Thoracic aorta (tissue), 2 donors: ENCODE measurements at places on chromosomes 7 and 10. TPM values are rescaled to one million over a fixed set of nuclear protein-coding genes. Genes with fewer than 3 reads are reported as not detected.

DNA sequence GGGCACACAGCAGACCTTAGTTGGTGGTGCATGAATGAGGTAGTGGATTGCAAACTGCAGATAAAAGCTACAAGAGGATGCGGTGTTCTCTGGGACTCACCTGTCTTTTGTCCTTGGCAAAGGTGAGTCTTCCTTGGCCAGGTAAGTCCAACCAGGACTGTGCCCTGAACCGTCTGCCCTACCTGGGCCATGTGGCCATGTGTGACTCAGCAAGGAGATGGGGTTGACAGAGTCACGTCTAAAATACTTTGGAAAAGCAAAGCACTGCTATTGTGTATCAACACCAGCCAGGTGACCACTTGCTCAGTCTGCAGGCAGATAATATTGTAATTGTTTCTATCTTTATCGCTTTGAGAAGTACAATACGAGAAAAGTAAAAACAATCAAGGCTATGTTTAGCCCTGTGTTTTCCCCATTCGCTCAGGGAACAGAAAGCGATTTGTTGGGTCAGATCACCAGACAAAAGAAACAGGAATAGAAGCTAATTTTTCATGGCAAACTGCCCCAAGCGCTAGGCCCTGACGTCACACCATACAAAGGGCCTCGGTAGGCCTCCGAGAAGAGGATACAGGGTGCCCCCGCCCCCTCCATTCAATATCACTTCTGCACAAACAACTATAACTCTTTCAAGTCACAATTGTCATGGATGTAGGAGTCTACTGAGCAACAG, 57.3 kb downstream of the FAM53B start:
- DNase-seq, result no peak

DNA sequence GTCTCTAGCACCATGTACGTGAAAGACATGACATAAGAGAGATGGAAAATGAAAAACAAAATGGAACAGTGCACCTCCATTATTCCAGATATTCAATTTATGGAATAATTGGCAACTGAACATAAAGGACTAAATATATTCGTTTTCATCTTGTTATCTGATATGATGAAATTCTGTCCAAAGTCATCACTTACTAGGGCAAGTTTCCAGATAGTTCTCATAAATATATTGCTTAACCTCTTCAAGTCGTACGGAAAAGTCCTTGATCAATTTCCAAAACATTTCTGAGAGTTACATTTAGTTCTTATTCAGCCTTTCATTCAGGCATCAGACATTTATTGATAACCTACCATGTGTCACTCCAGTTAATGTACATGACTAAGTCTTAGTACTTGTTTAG, 185.2 kb downstream of the HGF start:
- no peak for DNase-seq

GRCh38 chr10:11003679-11004078, 14.0 kb upstream of the CELF2 start:
- DNase-seq, result no peak

The IGFBP1 gene
- not detected for total RNA-seq

The CHST12 gene
- total RNA-seq, result 18.7 TPM

The TRPV6 gene
- total RNA-seq, result not detected

The STAG3 gene
- total RNA-seq, result 0.95 TPM

The FXYD4 gene
- not detected for total RNA-seq

DNA sequence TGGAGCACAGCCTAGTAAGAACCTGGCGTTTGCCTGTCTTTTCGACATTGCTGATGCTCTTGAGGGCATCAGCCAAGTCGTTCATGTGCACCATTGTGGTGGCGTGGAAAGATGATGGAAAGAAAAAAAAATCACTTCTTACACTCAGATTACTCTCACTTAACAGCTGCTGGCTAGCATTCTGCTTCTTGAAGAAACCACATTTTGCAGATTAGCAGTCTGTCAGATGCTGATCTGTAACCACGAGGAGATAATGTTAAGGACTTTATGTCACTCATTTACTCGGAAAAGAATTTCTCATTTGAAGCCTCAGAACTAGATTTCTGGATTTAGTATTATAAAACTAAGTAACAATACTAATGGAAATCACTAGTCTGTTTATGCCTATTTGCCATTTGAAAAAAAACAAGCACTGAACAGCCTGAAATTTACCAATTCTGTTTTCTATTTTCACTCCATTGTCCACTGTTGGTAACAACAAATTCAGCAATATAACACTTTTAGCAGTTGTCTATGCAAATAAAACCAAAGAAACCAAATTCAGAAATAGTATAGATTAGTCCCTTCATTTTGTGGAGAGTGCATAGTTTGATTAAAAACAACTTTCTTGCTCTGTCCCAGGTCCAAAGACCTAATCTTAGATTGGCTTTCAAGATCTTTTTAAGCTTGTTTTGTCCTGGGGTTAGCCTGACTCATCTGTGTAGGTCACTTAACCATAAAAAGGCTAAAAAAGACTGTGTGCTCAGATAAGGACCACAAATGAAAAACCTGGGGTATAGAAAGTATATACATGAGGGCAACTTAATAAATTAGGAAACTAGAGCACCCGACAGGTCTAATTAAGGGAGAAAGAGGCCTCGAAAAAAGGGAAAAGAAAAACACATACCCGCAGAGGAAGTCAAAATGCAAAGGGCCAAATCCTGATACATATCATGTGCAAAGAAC, 67.5 kb downstream of the NT5C2 start:
- DNase-seq, result no peak

The LRRC18 gene
- not detected for total RNA-seq

- DNase-seq, result no peak
Observed at GRCh38 chr7:5594616-5595544, 171.2 kb upstream of the TNRC18 start.
